ENCODE measurements at places on chromosomes 4 and X.

- no peak for DNase-seq
Observed at GRCh38 chr4:108570993-108571569, 49.3 kb upstream of the RPL34 start.

DNA sequence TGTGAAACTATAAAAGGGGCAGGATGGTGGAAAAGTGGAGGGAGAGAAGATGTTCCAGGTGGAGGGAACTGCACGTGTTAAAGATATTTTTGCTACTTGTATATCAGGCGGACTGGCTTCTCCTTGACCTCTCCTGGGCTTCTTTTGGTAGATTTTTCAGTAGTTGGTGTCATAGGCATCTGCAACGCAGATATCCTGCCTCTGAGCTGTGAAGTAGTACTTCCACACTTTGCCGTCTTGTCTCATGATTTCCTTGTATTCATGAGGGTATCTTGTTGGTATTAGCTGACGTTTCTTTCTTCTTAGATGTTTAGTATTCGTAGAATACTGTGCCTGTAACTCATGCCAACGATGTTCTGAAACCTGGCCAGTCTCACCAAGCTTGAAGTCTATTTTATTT is 81.0 kb downstream of the WWC2 start:
- DNase-seq: no peak

DNA sequence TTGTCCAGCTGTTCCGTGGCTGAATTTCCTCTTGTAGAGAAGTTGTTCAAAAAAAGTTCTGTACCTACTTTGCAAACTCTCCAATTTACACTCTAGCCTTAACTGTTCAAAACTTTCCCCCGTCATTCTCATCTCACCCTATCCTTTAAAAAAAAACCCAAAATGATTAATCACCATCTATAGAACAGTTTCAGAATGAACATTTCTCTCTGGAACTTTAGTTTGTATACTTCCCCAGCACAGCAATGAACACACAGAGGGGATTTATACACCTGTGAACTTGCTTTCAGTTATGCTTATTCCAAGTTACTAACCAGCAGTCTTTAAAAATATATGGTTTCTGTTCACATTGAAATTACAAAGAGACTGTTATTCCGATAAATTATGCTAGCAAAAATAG is 1.2 kb downstream of the GEMIN8 start:
- no peak for DNase-seq

- no peak for DNase-seq
Observed at GRCh38 chrX:11103751-11104150, 7.4 kb upstream of the HCCS start.

DNA sequence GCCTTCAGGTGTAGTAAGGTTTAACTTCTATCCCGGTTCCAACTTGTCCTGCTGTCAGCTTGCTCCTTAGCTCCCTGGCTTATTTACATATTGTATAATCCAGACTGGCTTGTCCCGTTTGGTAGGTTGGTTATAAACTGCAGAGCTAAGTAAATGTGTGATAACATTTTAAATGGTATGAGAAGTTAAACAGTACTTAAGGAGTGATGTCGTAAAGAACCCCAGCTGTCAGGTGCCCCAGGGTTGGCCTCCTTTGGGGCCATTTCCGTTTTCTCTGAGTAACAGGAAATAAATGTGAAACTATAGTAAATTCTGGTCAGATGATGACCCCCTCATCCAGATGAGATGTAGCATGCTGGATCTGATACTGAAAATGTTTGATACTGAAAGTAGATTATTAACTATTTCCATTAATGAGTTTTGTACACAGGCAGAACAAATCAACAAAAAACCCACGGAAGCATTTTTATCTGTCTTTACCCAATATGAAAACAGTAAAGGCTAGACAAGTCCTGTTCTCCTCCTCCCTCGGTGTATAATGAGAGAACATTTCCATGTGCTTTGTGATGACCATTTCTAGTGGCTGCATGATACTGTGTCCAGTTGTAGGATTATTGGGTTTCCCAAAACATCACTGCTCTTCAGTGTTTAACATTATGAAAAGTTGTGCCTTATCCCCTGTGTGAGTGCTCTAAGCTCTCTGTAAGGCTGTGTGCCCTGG is 22.4 kb downstream of the GAB1 start:
- DNase-seq: no peak

GRCh38 chr4:88517825-88518224 is 5.8 kb downstream of the PYURF start:
- DNase-seq: no peak

GRCh38 chr4:67659065-67659464 is 41.9 kb downstream of the UBA6 start:
- no peak for DNase-seq

GRCh38 chrX:69503782-69504625 is at the start of gene NALF2:
Gene NALF2, plus strand, starts transcription at chrX:69504326. Its CDS starts 957 bp downstream, at chrX:69505283.
- peak; percentile 86 for DNase-seq

- DNase-seq: no peak
Observed at GRCh38 chr4:117893207-117893606, 141.1 kb upstream of the NDST3 start.

DNA sequence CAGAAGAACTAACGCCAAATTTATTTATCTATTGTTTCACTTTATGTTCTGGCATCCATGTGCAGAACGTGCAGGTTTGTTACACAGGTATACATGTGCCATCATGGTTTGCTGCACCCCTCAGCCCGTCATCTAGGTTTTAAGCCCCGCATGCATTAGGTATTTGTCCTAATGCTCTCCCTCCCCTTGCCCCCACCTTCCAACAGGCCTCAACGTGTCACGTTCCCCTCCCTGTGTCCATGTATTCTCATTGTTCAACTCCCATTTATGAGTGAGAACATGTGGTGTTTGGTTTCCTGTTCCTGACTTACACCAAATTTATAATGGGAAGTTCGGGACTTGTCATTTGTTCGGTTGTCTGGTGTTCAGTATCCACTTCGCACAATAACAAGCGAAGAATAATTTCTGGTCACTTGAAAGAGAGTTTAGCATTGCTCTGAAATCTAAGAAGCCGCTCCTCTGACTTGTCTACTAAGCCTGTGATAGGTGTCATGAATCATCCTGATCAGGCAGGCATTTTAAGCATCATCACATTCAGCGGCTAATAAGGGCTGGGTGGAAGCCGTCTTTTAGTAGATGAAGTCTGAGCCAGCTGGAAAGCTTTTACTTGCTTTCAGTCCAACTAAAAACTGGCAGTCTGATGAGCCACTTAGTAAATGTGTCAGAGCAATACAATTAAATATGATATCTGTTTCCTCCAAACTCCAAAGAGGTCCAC is 1065.7 kb upstream of the PABPC4L start:
- no peak for DNase-seq

- DNase-seq: no peak
Observed at GRCh38 chr4:2619459-2619858, 83.0 kb downstream of the FAM193A start.

DNA sequence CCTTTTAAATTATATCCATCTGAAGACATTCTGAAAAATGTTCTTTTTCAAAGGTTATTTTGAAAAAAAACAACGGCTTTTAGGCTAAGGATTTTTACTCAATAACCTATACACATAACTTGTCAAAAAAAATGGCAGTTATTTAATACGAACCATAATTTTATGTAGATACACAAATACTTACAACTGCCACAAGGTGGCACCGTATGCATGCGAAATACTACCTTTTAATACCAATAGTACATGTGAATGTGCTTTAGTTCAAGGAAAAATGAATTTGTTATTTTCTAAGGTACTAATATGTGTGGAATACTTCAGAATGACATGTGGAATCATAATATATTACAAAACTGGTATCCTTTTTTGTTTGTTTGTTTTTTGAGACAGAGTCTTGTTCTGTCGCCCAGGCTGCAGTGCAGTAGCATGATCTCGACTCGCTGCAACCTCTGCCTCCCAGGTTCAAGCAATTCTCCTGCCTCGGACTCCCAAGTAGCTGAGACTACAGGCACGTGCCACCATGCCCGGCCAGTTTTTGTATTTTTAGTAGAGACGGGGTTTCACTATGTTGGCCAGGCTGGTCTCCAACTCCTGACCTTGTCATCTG is 4.6 kb upstream of the MAD2L1 start:
- peak; percentile 24 for DNase-seq

GRCh38 chr4:19579608-19580007 is 672.1 kb upstream of the SLIT2 start:
- no peak for DNase-seq

DNA sequence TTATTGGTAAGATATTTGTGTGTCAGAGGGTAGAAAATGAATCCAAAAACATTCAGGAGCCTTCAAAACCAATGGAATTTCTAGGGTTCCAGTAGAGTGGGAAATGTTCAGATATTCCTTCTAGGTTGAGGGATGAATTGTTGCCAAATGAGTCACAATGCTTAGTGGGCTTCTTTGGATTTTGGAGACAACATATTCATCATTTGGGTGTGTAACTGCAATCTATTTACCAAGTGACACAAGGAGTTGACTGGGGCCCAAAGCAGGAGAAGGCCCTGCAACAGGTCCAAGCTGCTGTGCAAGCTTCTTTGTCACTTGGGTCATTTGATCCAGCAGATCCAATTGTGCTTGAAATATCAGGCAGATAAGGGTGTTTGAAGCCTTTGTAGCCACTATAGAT is 551.5 kb upstream of the PITX2 start:
- DNase-seq: no peak

- DNase-seq: no peak
Observed at GRCh38 chr4:30929649-30930048, 209.5 kb downstream of the PCDH7 start.

- DNase-seq: no peak
Observed at GRCh38 chr4:6224735-6225134, 24.4 kb upstream of the JAKMIP1 start.

- no peak for DNase-seq
Observed at GRCh38 chr4:108449129-108449528, 171.2 kb upstream of the RPL34 start.

DNA sequence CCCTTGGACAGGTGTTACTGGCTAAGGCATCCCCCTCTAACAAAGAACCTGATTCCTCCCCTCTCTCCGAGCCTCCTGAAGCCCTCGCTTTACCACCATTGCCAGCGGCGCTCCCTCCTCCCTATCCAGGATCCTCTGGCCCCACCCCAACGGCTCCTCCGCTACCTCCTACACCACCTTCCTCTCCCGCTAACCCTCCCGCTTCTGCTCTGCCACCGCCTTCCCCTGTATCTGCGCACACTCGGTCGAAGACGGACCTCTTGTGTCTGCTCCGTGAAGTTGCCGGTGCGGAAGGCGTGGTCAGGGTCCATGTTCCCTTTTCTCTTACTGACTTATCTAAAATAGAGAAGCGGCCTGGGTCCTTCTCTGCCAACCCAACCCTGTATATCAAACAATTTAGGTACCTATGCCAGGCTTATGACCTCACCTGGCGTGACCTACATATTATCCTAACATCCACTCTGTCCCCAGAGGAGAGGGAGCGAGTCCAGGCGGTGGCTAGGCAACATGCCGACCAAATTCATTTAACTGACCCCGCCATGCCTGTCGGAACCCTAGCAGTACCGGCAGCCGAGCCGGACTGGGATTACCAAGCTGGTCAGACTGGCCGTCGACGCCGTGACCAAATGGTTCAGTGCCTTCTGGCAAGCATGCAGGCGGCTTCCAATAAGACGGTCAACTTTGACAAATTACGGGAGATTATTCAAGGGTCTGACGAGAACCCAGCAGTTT is 958.9 kb downstream of the RPA4 start:
- peak; percentile 5 for DNase-seq

DNA sequence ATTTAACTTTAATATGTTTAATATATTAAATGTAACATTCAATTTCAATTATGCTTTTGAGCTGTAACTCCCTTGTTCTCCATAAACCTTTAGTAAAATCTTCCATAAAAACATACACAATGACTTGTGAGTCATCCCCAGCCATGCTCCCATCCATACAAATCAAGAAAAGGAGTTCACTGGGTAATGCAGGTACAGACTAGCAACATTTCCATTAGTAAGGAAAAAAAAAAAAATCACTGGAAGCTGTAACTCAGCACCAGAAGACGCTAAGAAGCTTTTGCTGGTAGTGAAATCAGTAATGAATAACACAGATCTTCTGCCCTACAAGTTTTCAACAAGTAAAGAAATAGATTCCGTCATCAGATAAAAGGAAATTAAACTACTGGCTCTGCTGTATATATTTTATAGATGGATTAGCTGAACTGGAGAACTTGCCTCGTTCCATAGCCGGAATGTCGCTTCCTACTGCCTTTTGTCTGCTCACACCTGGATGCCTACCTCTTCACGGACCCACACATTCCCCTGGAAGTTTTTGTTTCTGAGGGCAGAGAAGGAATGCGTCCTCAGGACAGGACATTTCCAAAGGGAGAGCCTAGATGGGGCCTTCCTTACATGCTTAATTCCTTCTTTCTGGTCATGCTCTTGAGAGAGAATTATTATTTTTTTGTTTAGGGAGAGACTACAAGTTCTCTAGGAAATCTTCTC is 298.4 kb upstream of the ANKRD50 start:
- DNase-seq: no peak

DNA sequence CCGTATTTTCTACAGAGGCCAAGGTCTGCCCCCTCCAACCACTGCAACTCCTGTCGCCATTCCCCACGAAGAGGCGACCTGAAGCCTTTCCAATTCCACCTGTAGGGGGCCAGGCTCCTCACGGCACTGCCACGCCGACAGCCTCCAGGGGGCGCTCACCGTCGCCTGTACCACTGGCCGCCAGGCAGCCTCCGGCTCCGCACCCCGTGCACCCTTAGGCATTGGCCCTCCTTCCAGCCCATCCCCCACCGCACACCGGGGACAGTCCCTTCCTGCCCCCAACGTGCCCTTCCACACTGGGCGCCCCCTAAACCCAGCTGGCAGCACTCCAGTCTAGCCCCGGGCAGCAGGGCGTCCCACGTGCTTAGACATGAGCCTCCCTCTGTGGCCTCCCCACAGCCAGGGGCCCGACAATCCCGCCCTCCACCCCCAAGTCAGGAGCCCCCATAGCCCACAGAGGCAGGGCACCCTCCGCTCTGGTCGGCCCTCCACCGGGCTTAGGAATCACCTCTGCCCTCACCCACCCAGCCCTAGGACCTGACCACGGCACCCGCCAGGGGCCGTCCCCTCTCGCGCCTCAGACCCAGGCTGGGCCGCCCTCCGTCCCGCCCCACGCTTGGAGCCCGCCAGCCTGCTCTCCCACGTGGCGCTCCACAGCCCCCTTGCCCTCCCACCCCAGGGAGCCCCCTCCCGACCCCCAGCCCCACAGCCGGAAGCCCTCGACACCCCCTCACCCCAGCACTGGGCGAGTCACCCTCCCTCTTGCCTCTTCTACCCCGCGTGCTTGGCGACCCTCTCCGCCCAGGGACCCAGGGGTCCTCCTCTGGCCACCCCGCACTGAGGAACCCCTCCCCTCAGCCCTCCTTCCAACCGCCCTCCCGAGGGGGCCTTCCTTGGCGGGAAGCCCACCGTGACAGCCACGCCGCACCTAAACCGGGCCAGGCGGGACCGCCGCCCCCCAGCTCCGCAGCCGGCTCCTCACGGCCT is 711 bp downstream of the PNMA6E start:
- peak; percentile 88 for DNase-seq

GRCh38 chr4:122710434-122711308 is 21.8 kb upstream of the BBS12 start:
- no peak for DNase-seq

DNA sequence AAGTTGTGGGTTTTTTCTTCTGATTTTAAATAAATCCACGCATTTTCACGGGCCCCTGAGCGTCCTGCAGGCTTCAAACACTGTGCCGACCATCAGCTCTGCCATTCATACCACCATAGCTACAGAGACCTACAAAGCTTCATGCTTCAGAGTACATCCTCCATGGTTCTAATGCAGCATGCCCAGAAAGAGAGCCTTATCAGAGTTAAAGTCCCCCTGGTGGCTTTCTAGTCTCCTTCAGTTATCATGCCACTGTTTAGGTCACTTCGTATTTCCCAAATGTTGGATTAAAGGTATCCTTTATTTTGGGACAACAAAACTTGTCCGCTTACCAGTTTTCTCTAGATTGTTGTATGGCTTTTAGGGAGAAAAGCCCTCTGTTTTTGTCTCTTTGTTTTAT is 66.7 kb upstream of the VCX2 start:
- DNase-seq: no peak

Data from SK-N-SH (cell line).